Foreskin fibroblast (primary cell): ENCODE measurements at places on chromosomes 7 and 10.

DNA sequence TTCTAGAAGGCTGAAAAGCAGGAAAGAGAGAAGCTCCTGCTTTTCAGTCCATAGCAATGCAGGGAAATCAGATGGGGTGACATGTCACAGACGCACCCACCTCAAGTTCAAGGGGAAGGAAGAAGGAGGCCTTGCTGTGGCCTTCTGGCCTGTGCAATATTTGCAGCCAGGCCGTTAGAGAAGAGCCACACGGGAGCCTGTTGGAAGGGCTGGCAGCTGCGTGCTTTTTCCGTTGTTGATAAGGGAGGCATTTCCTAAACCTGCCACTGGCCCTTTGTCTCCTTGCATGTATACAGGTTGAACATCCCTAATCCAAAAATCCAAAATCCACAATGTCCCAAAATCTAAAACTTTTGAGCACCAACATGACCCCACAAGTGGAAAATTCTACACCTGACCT lies 492.5 kb upstream of the ZMIZ1 start:
- DNase-seq, result no peak

GRCh38 chr10:103504181-103504783 lies 10.8 kb downstream of the NEURL1 start:
- peak; percentile 53 for DNase-seq

DNA sequence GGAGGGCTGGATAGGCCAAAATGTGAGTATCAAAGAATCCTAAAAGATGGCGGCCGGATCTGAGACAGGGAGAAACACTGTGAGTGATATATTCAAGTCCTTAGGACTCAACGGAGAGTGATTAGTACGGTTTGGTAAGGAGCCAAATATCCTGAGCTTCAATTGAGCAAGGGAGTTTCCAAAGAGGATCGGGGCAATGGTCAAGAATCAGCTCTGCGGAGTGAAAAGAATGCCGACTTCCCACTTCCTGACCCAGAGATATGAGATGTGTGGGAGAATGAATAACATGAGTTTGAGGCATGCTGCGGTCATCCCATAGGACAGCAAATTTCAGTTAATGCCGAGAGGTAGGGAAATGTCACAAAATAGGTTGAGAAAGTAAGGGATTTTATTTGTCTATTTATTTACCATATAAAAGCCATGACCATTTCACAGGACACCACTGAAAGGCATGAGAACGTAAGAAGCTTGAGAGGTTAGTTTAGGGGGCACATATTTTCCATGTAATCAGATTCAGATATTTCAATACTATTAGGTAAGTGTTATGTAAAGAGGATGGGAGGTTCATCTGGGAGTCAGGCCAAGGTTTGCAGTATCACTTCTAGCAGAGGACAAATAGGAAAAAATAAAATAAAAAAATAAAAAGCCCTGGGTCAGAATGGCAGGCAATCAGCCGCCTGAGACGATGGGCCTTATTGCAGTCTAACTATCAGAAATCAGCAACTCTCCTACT lies 165.6 kb downstream of the HGF start:
- no peak for DNase-seq

GRCh38 chr7:25206765-25207164 lies 21.5 kb downstream of the NPVF start:
- DNase-seq, result no peak

GRCh38 chr7:29386196-29386765 lies 177.4 kb upstream of the PRR15 start:
- no peak for DNase-seq

DNA sequence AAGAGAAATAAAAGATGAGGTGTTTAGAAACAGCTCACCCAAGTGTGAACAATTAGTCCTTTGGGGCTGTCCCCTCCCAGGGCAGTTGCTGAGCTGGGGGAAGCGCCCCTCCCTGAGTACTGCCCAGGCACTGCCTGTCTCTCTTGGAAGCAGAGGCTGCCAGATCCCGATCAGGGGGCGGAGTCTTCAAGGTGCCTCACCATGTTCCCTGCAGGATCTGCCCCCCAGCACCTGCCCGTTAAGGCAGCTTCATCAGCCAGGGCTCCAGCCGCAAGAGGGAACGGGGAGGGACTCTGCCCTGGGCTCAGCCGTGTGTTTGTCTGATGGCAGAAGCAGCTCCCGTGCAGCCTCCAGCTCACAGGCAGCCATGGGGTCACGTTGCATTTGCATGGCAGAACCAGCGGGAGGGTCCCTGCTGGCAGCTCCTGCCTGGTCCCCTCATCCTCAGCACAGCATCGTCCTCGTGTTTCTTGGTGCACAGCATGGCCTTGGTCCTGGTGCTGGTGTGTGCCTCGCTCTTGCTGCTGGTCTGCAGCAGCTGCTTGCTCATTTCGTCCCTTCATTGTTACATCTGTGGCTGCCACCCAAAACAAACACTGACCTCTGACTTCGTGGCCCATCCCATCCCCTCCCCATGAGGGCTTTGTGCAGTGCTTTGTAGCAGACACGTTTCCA lies 10.7 kb upstream of the DPYSL4 start:
- no peak for DNase-seq

- DNase-seq, result no peak
Measured at GRCh38 chr10:100744136-100744986, 1.0 kb upstream of the PAX2 start.

DNA sequence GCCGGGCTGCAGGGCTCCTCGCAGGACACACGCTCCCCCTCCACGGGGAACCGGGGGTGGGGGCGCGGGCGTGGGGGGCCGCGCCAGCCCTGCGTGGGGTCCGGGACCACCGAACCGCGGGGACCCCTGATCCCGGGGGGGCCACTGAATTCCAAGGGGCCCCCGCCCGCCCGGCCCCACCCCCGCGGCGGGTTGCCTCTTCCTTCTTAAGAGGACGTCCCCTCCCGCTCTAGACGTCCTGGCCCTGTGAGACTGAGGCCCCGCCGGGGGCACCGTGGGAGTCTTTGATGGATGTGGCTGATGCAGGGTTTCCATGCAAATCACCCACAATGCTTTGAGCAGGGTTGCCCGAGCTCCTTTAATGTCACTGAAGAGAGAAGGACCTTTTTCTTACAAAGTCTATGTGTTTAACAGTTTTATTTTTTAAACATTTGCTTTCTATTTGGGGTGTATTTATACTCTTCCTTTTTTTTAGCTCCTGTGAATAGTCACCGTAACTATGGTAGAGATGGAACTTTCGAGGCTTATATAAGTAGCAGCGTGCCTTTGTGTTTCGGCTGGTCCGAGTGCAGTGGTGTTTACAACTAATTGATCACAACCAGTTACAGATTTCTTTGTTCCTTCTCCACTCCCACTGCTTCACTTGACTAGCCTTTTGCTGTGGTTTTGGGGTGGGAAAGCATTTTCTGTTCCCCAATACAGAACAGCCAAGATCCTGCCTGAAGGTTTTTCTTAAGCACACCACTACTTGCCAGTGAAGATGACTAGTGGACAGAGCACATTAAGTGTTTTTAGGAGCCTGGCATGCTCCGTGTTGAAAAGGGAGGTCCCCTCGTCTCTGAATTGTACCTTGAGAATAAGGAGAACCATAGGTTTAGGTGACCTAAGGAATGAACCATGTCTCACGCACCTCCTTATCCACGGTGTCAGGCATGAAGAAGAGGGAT lies 44.8 kb downstream of the PDIA4 start:
- peak; percentile 86 for DNase-seq

DNA sequence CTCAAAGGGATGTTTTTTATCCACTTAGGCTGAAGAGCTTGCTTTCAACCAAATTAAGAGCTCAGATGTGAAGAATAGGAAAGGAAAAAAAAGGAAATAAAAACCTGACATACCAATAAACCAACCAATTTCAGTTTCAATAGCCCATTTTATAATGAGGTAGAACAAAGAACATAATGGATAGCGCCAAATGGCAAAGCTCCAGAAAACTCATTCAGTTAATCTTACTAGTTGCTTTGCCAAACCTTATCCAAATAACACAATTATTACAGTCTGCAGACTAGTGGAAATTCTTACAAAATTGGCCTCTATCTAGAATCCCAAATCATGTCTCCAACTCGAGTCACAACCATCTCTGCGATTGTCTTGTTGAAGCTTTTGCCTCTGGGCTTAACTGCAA lies 337.0 kb downstream of the CRPPA start:
- no peak for DNase-seq

GRCh38 chr7:123075838-123076467 lies 80.5 kb upstream of the TAS2R16 start:
- DNase-seq, result no peak

GRCh38 chr10:11730779-11731178 lies 11.4 kb upstream of the ECHDC3 start:
- DNase-seq, result no peak

GRCh38 chr10:78581133-78581694 lies 487.6 kb upstream of the ZMIZ1 start:
- DNase-seq, result no peak

DNA sequence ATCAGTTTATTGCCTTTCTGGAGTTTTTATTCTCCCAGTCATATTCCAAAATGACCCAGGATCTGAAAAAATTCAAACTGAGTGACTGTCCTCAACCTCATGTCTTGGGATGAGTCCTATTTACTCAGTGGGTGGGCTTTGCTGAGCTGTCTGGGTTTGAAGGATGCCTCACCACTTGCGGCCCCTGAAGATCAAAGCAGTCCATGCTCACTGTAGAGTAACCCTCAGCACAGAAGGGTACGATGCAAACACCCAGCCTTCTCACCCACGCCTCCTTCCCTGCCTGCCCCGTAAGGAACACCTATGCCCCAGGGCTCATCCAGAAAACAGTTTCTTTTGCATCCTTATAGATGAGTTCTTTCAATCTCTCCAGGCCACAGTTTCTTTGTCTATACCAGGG lies 42.2 kb upstream of the GRB10 start:
- no peak for DNase-seq

DNA sequence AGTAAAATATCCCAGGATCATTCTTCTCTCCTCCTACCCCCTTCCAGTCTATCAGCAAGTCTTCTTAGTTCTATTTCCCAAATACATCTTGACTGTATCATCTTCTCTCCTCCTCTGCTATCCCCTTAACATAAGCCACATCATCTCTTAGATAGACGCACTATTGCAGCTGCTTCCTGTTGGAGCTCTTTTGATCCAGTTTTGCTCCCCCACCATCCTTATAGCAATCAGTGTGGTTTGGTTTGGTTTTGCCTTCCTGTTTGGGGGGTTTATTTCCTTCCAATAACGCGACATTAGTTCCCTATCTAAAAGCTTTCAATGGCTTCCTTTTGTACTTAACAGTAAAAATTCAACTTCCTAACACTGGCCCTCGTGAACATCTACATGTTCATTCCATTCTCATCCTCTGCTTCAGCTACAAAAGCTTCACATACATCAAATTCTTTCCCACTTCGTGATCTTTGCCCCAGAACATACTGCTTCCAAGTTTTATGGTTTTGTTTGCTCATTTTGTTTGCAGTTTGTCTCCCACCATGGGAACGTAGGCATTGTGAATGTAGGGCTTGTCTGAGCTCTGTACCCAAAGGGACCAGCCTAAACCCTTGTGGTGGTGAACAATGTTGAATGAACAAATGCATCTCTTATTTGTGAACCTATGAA lies 33.7 kb upstream of the PLXDC2 start:
- no peak for DNase-seq

DNA sequence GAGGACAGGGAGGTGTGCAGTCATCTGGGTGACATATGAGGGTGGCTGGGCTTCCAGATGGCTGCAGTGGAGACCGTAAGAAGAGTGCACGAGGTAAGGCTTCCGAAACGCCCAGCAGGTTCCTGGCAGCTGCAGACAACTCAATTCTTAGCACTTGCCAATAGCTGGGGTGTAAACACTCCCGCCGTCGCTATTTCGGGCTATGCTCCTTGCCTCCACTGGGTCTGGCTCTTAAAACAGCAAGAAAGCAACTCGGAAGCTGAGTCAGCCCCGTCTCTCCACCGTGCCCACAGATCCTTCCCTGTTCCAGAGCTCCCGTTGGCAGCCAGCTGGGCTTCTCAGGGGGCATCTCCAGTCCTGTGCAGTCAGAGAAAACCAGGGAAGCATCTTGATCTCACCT lies 6.1 kb upstream of the PDGFA start:
- no peak for DNase-seq

DNA sequence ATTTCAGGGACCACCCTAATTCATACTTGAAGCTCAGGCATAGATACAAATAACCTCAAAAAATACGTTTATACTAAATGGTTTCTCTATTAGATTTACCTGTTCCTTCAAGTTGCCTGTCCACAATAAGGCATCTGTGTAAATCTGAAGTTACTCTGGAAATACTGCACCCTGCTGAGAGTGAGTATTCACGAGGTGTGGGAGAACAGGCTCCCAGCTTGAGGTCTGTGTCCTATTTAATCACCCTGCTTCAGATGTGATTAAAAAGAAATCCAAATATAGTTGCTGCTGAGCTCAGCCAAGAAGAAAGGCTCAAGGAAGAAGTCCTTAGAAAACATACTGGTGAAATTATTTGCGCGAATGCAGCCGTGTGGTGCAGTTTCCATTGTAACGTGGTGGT lies 136.8 kb downstream of the KLF6 start:
- no peak for DNase-seq

DNA sequence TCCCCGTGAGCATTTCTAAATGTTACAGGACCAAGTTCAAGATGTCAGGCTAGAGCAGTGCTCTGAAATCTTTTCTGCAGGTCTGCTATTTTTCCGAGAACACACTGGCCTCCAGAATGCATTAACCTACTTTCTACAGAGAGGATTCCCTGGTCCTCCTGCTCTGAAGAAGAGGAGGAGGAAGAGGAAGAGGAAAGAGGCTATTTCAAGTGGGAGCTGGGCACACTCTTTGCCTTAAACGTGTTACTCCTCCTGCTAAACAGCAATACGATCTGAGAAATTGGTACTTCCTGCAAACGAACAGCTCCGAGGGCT lies 157.4 kb downstream of the FRMD4A start:
- peak; percentile 67 for DNase-seq

DNA sequence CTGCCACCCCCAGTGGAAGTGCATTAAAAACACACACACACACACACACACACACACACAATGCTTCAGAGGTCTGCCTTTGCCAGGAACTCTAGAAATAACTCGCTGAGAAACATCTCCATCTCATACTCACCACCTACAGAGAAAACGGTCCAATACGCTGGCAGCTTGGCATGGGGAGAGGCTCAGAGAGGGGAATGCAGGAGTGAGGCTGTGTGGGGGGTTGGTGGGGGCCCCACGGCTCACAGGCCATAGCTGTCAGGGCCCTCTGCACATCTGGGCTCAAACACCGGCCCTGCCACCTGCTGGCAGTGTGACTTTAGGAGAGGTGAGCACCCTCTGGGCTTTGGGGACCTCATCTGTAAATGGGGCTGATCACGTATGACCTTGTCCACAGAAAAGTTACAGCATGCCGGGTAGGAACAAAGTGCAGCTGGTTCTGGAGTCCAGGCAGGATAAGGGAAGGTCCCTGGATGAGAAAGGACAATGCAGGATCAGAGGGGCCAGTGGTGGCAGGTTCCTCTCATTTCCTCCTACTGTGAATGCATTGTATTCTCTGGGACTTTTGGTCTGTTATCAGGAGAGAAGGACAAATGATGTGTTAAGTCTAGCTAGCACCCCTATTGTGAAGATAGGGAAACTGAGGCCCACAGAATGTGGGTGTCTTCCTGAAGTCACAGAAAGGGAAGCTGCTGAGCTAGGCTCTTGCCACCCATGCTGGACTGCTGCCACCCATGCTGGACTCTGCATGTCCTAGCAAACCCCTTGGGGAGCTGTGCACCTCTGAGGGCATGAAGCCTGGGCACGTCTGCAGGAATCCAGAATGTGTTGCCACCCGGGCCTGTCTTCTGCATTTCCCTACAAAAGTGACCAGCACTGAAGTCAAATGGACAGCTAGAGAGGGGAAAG lies 404.6 kb downstream of the RPS24 start:
- no peak for DNase-seq

- no peak for DNase-seq
Measured at GRCh38 chr7:127123220-127123619, 129.5 kb downstream of the GRM8 start.
